ENCODE measurements at places on chromosomes 12 and 14.

- DNase-seq, result no peak
Observed at GRCh38 chr14:61927060-61927459, 164.8 kb downstream of the SNAPC1 start.

DNA sequence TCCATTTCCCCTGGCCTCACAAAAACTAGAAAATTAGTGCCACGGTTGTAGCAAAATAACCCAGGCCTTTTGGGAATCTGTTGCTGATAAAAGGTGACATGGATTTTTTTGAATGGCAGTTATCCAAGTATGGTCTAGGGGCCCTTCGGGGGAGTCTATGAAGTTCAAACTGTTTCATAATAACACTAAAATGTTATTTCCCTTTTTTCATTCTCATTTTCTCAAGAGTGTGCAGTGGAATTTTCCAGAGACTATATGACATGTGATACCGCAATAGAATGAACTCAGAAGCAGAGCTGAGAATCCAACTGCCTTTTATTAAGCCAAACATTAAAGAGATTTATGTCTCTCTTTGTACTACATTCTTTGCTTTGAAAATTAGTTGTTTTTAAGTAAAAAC is 26.9 kb downstream of the GSTZ1 start:
- no peak for DNase-seq

GRCh38 chr14:63205044-63205575 is 867 bp downstream of the RHOJ start:
- DNase-seq, result no peak

DNA sequence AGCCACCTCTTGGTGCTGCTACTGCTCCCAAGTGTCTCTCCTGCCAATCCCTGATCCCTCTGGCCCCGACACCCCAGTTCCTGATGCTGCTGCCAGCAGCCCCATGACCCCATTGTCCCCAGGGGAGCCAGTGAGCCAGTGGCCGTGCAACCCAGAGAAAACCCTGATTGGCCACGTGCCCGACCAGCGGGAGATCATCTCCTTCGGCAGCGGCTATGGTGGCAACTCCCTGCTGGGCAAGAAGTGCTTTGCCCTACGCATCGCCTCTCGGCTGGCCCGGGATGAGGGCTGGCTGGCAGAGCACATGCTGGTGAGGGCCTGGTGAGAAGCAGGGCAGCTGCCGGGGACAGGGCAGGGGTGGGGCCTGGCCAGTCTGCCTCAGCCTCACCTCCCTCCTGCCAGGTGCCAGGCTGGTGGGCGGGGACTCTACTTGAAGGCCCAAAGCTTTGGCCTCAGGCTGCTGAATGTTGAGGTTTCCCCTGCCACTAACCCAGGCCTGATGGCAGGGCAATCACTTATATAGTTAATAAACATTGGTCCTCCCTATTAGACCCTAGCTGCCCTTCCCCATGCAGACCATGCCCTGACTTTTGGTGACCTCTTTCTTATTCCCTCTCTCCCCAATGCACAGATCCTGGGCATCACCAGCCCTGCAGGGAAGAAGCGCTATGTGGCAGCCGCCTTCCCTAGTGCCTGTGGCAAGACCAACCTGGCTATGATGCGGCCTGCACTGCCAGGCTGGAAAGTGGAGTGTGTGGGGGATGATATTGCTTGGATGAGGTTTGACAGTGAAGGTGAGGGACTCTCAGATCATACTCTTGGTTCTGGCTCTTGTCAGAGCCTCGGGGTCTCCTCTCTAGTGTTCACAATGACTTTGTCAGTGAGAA is 5.1 kb downstream of the PCK2 start:
- no peak for DNase-seq

- no peak for DNase-seq
Observed at GRCh38 chr12:13602172-13602571, 379.2 kb downstream of the GRIN2B start.

GRCh38 chr14:99245564-99246511 is 26.2 kb downstream of the BCL11B start:
- DNase-seq, result no peak

DNA sequence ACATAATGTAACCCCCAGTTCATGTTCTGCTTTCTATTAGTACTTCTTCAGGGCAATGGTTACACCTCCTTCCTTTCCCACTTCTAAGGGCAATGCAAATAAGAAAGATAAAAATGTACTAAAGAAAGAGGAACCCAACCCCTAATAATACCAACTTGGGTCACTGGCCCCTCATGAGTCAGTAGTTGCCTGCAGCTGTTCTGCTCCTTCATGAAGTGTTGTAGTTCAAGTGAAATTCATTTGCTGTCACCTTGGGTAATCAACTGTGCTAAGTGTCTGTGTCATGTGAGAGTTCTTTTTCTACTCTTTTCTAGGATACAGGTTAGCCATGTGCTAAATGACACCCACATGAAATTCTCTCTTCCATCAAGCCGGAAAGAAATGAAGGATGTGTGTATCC is 91.8 kb downstream of the PLXNC1 start:
- no peak for DNase-seq

GRCh38 chr12:11651381-11651780 is 1.9 kb downstream of the ETV6 start:
- no peak for DNase-seq

GRCh38 chr12:34405286-34406227 is 383.3 kb downstream of the ALG10 start:
- no peak for DNase-seq
